Stomach (tissue), 19 donors: ENCODE measurements at places on chromosomes 6 and 20. TPM values are rescaled to one million over a fixed set of nuclear protein-coding genes. Genes with fewer than 3 reads are reported as not detected.

DNA sequence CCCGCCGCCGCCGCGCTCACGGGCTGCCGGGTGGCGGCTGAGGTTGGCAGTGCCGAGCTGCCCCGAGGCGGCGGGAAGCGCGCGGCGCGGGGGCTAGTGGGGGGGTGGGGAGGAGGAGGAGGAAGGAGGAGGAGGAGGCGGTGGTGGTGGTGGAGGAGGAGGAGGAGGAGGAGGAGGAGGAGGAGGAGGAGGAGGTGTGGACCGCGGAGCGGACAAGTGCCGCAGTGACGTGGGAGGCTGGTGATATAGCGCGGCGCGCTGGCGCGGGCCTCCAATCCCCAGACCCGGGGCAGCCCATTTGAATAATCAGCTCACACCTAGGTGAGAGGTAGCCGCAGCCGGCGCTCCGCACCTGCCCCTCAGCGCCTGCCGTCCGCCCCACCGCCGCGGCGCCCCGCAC, at the start of gene FOXA2:
FOXA2 (minus strand) TSS at position 51 of the 400 bp plus-strand sequence. CDS start 294 bp downstream, outside the sequence.
- H3K36me3 ChIP-seq, result peaks cover 5% of the 10 kb centered on the region
- peaks cover 63% of the 10 kb centered on the region for H3K27me3 ChIP-seq
- peak within 1 kb of the TSS; percentile 95 for H3K27ac ChIP-seq
- peak within 1 kb of the TSS; percentile 58 for H3K4me3 ChIP-seq
- peaks cover 60% of the 10 kb centered on the region for H3K4me1 ChIP-seq

- no peak overlapping the region for H3K4me3 ChIP-seq
- no peak overlapping the region for H3K27ac ChIP-seq
- H3K36me3 ChIP-seq, result peaks cover 4% of the 10 kb centered on the region
- H3K27me3 ChIP-seq, result no peaks in the 10 kb centered on the region
- DNase-seq, result no peak
- H3K4me1 ChIP-seq, result no peaks in the 10 kb centered on the region
Observed at GRCh38 chr6:57116776-57117175, 26.8 kb downstream of the ZNF451 start.

DNA sequence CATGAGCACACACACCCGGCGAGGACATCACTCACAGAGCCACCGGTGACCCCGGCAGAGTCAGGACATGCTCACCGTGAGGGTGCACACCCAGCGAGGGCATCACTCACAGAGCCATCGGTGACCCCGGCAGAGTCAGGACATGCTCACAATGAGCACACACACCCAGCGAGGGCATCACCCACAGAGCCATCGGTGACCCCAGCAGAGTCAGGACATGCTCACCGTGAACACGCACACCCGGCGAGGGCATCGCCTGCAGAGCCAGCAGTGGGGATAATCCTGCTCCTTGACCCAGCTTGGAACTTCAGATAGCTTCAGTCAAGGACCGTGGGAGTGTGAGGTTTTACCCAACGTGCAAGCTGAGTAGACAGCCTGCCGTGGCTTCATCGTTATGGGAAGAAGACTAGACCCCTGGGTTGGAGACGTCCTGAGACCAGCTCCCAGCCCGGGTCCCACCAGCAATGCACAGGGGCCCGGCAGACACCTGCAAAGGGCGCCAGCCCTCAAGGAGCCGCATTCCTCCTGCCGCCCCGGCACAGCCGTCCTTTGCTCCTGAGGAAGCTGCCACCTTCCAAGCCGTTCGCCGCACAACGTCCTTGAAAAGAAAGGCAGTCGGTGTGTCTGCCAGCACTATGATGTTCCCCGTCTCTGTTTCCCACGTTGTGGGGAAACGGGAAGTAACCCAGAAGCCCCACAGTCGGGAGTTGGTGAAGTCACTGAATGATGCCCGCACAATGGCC, 192.3 kb downstream of the DLL1 start:
- H3K36me3 ChIP-seq, result no peaks in the 10 kb centered on the region
- no peaks in the 10 kb centered on the region for H3K27me3 ChIP-seq
- H3K4me3 ChIP-seq, result no peak overlapping the region
- peak; percentile 22 for DNase-seq

GRCh38 chr6:108836061-108836460, 12.2 kb upstream of the ARMC2 start:
- no peak overlapping the region for H3K27ac ChIP-seq
- H3K4me3 ChIP-seq, result no peak overlapping the region
- H3K27me3 ChIP-seq, result no peaks in the 10 kb centered on the region
- H3K4me1 ChIP-seq, result no peaks in the 10 kb centered on the region
- no peaks in the 10 kb centered on the region for H3K36me3 ChIP-seq

DNA sequence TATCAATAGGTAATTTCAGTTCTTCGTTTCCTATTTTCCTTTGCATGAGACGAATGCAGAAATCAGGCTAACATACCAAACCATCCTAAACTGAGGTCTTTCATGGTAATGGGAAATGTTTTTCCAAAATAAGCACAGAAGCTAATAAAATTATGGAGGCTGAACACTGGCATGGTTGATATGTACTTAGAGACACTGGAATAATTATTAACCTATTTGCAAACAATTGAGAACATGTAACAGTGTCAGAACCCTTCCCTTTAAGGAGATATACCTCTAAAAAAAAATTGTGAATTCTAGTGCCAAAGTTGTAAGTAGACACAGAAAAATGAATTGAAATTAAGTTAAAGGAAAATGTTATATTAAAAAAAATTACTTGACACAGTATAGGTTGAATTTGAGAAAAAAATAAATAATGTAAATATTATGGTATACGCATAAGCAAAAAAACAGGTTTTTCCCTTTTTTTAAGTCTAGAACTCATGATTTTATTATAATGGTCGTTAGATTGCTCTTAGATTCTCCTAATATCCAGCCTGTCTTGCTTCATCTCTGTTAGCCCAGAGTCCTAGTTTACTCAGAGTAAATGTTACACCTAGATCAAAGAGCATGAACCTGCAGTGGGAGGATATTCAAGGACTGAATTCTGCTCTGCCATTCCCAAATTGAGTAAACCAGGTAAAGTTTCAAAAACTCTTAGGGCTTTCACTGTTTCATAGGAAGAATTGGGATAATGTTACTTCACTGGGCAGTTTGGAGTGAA, 1.7 kb downstream of the SLC17A2 start:
- DNase-seq, result no peak
- no peaks in the 10 kb centered on the region for H3K4me1 ChIP-seq
- no peaks in the 10 kb centered on the region for H3K27me3 ChIP-seq
- H3K4me3 ChIP-seq, result no peak overlapping the region
- H3K27ac ChIP-seq, result no peak overlapping the region

GRCh38 chr6:12026120-12026519, 14.0 kb downstream of the HIVEP1 start:
- H3K4me1 ChIP-seq, result peaks cover 17% of the 10 kb centered on the region
- no peaks in the 10 kb centered on the region for H3K27me3 ChIP-seq
- no peak overlapping the region for H3K4me3 ChIP-seq
- H3K36me3 ChIP-seq, result no peaks in the 10 kb centered on the region
- H3K27ac ChIP-seq, result no peak overlapping the region

APOBEC2 gene
- 36.7 TPM for polyA plus RNA-seq

BTNL2 gene
- not detected for polyA plus RNA-seq
